ENCODE measurements at places on chromosomes 6 and 20. TPM values are rescaled to one million over a fixed set of nuclear protein-coding genes. Genes with fewer than 3 reads are reported as not detected.
A peak's percentile ranks its signal among the peaks of the same experiment; 100 is the strongest.

DNA sequence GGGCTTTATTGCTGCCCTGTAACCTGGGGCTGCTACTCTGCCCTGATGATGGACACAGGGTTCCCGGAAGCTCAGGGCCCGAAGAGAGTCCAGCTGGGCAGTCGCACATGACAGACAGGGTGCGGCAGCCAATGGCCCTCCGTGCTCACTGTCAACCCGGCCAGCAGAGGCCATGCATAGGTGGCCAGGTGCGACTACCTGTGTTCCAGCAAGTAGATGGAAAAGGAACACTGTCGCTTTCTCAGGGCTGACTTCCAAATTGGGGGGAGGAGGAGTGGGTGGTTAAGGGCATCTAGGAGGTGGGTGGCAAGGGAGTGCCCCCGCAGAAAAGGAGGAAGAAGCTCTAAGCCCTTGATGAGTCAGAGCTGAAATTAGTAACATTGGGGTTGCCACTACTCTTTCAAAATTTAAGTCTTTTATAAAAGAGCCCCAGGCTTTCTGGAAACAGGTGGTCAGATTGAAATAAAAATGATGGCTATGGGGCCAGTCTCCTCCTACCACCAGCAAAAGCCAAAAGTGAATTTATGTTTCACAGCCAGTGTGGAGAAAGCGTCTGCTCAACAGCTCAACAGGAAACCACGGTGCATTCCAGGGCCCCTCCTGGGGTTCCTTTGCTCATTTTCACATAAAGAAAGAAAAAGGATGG, 2.3 kb upstream of the RAMACL start:
- peak; percentile 66 for DNase-seq

DNA sequence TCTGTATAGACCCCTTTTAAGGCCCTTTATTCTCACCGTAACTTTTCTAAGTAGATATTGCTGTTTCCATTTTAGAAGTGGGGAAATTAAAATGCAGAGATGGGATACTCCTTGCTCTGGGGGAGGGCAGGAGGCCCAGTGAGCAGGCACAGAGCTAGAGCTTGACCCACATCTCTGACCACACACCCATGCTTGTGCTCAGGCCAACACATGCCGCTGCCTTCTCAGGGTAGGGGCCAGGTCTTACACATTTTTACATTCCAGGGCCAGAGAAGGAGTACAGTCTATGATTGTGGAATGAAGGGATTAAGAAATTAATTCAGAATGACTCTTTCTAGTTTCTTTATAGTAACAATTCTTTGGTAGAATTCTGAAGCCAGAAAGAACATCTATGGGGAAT, 104.8 kb downstream of the SOBP start:
- no peak for DNase-seq

GRCh38 chr6:20328266-20328923, 73.3 kb upstream of the E2F3 start:
- DNase-seq = no peak

GRCh38 chr20:51043811-51044210, 20.9 kb upstream of the KCNG1 start:
- DNase-seq = no peak

- DNase-seq = no peak
Observed at GRCh38 chr6:116139917-116140316, 14.0 kb upstream of the COL10A1 start.

DNA sequence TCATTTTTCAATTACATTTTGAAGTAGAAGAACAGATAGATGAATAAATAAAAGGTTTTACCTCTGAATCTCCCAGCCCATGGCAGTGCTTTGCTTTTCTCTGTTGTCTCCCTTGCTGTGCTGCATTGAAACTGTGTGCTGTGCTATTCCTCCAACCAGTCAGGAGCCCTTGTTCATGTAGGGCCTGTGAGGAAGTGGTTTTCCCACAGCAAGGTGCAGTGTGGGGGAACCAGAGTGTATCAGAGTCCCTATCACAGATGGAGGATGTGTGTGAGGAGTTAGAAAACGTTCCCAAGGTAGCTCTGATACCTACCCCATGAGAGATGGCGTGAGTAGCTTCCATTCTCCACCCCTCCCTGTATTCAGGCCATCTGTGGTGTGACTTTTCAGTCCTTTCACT, 72.8 kb upstream of the RALGAPA2 start:
- no peak for DNase-seq

DNA sequence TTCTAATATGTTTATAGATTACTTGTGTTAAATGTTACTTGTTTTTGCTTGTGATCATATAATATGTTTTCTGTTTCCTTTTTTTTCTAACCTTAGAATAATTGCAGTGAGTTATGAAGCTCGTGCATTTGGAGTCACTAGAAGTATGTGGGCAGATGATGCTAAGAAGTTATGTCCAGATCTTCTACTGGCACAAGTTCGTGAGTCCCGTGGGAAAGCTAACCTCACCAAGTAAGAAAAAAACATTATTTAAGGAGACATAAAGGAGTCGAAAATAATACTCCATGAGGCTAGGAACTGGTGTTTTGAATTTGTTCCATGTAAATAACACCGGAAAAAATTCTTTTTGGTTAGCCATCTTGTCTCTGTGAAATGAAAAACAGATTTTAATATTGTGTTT, 6.9 kb downstream of the POLH start:
- DNase-seq = no peak

- DNase-seq = no peak
Observed at GRCh38 chr6:137489046-137490005, 4.9 kb downstream of the OLIG3 start.

GRCh38 chr6:15945593-15946159, 183.2 kb upstream of the MYLIP start:
- peak; percentile 47 for DNase-seq

GRCh38 chr6:27138406-27138805, 109.1 kb upstream of the PRSS16 start:
- DNase-seq = no peak

DNA sequence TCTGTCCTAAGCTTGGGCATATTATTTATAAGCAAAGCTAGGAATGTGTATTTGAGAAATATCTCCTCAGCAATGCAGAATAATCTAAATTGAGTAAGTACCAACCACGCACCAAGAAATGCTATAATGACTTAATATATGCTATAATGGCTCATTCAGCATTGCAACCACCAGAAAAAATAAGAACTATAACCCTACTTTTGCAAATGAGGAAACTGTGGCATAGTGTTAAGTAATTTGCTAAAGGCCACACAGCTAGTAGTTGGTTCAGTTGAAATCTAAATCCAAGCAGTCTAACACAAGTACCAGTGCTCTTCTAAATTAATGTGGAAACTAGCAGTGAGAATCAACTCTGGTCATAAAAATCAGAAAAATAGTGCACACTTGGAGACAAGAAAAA, 35.7 kb downstream of the HBS1L start:
- DNase-seq = no peak

DNA sequence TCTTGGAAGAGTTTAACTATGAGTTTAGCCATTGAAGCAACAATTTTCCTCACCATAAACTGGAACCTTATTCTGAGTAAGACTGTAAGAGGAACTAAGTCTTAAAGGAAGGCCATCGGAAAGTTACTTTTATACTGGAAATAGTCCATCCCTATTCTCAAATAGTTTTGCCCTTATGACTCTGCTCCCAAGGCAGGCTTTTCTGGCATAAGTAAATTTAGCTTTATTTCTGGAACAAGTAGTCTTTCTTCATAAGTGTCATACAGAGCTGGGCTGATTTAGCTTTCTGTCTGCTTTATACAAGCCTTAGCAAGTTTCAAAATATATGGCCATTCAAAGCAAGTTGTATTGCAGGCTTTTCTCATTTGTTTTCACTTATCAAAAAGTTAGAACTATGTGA, 328.1 kb downstream of the HACE1 start:
- DNase-seq = peak; percentile 75

- no peak for DNase-seq
Observed at GRCh38 chr6:53854843-53855567, 60.2 kb downstream of the LRRC1 start.

GRCh38 chr20:48604936-48605335, 222.9 kb downstream of the PREX1 start:
- DNase-seq = no peak

DNA sequence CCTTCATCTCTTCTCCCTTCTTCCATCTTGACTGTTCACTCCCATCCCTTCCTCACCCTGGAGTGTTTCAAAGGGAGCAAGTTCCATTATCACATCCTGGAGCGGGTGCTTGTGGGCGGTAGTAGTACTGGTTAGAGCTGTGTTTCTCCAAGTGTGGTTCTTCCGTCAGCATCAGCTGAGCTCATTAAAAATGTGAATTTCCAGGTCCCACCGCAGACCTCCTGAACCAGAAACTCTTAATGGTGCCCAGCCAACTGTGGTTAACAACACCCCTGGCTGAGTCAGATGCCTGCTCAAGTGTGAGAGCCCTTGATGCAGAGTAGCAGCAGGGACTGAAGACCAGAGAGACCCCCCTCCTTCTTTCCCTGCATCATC, 24.4 kb downstream of the ANGPT4 start:
- no peak for DNase-seq

GRCh38 chr6:166476061-166476591, 93.4 kb upstream of the MPC1 start:
- no peak for DNase-seq

DNA sequence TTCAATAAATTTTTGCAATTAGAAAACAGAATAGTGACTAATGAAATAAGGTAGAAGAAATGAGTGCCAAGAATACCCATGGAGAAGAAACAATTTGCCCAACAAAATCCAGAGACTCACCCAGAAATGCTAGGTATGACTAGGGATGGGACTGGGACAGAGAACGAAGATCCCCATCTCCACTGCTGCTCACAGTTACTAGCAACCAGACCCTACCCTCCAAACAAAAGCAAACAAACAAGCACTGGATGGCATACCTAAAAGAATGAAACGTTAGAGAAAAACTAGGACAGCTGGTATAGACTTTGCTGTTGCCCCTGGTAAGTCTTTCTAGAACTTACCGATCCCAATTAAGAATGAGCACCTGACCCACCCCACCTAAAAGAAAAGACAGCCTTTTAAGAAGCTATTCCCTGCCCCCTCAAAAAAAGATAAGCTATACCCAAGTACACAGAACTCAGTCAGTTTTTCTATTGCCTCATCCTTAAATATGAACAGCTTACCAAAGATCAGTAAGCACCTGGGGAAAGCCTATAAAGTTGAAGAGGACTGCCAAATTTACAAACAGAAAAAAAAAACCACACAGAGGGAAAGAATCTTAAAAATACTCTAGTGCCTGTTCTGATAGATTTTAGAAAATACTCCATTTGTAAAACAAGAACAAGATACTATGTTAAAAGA, 31.7 kb downstream of the REPS1 start:
- DNase-seq = no peak

GRCh38 chr20:36336954-36337704, 31.0 kb downstream of the DLGAP4 start:
- DNase-seq = peak; percentile 19

- DNase-seq = peak; percentile 36
Observed at GRCh38 chr6:13511913-13512717, 24.7 kb upstream of the GFOD1 start.

DNA sequence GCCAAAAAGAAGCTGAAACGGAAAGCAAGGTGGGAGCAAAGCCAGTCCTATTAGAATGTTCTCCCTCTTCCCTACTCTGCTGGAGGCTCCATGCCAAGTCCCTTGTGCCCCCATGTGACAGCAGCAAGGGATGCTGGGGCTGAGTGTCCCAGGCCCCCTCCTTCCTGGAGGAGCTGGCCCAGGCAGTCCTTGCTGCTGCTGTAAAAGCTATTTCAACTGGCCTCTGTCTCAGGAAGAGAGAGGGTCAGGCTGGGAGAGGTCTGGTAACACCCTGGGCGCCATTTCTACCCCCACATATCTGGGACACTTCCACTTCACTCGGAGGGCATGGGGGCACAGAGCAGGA, 25.0 kb downstream of the TTBK1 start:
- DNase-seq = peak; percentile 73

- DNase-seq = no peak
Observed at GRCh38 chr6:7671076-7671475, 54.8 kb upstream of the BMP6 start.

GRCh38 chr6:9875605-9876353, 539.1 kb downstream of the TFAP2A start:
- DNase-seq = no peak

DNA sequence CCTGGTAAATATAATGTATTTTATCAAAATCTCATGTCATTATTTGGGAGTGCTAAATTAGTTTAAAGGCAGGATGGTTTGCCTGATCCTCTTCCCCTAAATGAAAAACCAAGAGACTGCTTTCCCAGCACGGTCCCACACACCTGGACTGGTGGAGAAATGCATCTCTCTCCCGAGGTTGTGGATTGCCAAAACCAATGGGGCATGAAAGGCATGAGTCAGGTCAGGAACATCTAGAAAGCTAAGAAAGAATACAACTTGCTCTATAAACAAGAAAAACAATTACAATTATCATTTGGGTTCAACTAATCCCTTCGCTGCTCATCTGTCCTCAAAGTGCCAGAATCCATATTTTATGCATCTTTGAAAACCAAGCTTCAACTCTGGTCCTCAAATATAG, 308.3 kb upstream of the IRAK1BP1 start:
- DNase-seq = no peak

DNA sequence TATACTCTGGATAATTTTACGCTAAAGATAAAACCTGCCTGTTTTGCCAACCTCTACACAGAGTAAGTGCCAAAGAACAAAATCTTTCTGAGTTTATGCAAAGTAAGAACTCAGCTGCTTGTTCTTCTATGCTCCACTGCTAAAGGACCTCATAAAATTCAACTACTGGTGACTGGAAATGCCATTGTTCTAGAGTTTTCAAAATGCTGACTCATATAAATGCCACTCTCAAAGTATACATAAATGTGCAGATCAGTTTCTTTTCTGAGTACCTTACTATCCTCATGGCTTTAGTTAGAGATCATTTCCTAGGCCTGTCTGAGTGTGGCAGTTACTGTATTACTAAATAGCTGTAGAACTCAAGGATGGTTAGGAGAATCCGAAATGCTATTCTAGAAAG, 45.6 kb downstream of the LYRM4 start:
- no peak for DNase-seq

GRCh38 chr6:53803081-53803860, 8.5 kb downstream of the LRRC1 start:
- no peak for DNase-seq

The CST5 gene
- not detected for polyA plus RNA-seq

The MOXD1 gene
- polyA plus RNA-seq = 4.2 TPM

The ZHX3 gene
- 7.6 TPM for polyA plus RNA-seq

The LAMA2 gene
- polyA plus RNA-seq = 140 TPM

The PTPRA gene
- 60.5 TPM for polyA plus RNA-seq

The TRIM40 gene
- not detected for polyA plus RNA-seq

The RBM24 gene
- polyA plus RNA-seq = 221 TPM

The CCN6 gene
- 0.19 TPM for polyA plus RNA-seq

The BMP6 gene
- polyA plus RNA-seq = 2.4 TPM

The COL12A1 gene
- 1,030 TPM for polyA plus RNA-seq

The CCM2L gene
- polyA plus RNA-seq = 6.0 TPM
